Kidney (tissue), 22 donors: ENCODE measurements at places on chromosomes 7 and 10. TPM values are rescaled to one million over a fixed set of nuclear protein-coding genes. Genes with fewer than 3 reads are reported as not detected.

DNA sequence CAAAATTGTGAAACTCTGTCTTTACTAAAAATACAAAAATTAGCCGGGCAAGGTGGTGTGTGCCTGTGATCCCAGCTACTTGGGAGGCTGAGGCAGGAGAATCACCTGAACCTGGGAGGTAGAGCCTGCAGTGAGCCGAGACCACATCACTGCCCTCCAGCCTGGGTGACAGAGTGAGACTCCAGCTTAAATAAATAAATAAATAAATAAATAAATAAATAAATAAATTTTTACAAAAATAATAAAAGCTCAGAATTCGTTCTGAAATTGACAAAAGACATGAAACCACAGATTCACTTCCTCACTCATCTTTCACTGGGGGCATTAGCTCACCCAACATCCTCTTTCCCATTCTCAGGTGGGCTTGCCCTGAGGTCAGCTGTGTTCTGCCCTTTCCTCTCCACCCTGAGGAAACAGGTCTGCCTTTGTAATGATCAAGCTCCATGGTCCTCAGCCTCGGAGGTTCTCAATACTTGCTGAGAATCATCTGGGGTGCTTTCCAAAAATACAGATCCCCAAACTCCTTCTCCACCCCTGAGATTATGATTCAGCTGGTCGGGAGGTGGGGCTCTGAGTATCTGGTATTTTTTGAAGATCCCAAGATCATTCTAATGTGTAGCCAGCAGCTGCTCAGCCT lies 29.2 kb upstream of the APBB1IP start:
- DNase-seq = no peak

- no peak for DNase-seq
Measured at GRCh38 chr7:47125529-47125928, 456.4 kb downstream of the TNS3 start.

DNA sequence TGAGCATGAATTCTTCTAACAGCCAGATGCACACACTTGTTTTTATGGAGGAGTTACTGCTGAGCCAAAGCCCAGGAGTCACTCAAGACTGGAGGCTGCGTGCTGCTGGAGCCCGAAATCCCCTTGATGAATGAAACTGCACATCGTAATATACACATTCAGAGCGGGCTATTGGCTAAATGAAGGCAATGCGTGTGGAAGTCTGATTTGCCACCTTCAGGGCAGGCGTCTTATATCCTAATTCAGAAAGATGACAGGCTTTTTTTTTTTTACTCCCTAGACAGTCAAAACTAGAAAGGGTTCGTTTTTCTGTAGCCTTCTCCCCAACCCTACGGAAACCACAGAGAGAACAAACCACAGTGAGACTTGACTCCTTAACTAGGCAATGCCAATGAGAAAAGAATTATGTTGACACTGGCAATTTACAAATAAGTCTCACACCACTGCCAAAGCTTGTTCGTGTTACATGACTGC lies 227.2 kb upstream of the KLF14 start:
- no peak for DNase-seq

- DNase-seq = no peak
Measured at GRCh38 chr7:70063371-70063770, 465.1 kb downstream of the AUTS2 start.

GRCh38 chr10:119521443-119522204 lies 20.9 kb downstream of the RGS10 start:
- DNase-seq = no peak

DNA sequence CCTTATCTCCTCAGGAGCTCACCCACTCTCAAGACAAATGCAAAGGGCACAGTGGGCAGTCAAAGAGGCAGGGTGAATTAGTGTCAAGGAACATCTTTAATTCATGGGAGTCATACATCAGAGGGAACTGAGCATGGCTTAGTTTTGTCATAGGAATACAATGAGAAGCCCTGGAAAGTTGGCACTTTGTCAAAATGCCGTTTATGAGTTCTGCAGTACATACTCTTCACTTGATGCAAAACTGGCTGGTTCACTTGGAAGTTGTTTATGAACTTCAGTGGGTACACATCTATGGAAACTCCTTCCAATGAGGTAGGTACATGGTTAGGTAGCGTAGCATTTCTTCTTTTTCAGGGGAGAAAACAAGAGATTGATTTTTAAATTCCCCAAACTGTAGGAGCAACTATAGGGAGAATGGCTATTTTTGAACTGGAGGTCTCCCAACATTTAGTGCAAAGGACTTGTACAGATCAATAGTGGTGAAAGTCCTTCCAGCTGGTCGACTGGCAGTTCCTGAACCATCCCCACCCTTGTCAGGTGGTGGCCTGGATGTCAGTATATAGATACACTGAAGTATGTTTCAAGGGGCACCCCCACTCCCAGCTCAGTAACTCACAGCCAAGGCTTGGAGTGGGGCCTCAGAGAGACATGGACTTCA lies 580.5 kb downstream of the REEP3 start:
- DNase-seq = no peak

DNA sequence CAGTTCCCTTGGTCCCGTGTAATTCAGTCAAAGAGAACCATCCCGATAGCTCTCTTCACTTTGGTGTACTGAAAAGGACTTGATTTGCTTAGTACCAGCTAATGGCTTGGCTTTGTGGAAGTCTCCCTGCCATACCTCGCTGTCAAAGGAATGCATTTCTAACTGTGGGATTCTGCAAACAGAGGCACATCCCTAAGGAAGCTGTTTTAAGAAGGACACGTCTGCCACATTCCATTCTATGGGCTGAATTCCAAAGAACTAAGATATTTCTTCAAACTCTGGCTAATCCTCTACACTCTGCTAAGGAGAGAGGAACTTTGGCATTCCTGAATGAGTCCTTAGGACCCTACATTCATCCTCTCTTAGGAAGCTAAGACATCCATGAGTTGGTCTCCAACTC lies 327.9 kb downstream of the SFMBT2 start:
- no peak for DNase-seq

- DNase-seq = no peak
Measured at GRCh38 chr10:71770789-71771188, 2.5 kb downstream of the VSIR start.

DNA sequence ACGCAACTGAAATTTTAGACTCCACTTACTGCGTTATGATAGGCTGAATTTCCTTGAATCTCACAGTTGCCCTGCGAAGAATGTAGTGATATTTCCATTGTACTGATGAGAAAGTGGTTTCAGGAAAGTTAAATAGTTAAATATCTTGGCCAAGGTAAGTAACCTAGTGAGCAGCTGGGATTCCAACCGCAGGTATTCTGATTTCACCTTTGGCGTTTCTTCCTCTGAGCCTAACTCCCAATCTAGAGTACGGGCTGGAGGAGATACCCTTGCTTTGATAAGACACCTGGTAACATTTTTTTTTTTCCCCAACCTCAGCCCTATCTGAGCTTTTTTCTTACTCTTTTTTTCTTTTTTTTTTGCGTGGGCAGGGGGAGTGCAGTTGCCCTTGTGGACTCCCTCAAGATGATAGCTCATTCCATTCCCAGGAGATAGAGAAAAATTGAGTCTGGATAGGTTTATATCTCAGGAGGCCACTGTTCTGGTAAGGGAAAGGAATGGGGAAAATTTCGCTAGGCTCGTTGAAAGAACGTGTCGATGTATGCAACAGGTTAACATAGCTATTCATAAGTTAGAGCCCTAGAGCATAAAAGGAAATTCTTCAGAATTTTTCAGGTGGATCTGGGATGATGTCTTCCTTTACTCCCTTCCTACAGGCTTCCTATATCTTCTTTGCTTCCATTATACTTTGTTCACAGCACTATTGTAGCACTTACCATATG lies 3.1 kb upstream of the TAS2R38 start:
- DNase-seq = no peak

- DNase-seq = no peak
Measured at GRCh38 chr7:47663213-47663612, 81.3 kb upstream of the TNS3 start.

- DNase-seq = peak; percentile 14
Measured at GRCh38 chr7:107167483-107168232, 1.1 kb upstream of the HBP1 start.

DNA sequence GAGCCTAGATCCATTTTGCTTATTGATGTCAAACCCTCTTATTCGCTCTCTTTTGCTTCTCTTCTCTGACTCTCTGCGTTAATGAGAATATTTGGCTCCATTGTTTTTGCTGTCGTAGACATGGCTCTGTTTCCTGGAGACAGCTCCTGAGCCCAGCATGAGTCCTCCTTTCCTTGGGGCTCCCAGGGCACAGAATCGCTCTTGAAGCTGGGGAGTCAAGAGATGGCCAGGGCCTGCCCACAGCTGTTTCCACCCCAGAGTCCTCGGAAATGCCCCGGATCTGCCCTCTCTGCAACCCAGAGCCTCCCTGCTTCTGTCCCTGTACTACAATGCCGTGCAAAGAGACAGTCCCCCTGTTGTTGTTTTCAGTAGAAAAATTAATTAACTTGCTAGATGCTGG lies 566.7 kb upstream of the FOXK1 start:
- DNase-seq = no peak

DNA sequence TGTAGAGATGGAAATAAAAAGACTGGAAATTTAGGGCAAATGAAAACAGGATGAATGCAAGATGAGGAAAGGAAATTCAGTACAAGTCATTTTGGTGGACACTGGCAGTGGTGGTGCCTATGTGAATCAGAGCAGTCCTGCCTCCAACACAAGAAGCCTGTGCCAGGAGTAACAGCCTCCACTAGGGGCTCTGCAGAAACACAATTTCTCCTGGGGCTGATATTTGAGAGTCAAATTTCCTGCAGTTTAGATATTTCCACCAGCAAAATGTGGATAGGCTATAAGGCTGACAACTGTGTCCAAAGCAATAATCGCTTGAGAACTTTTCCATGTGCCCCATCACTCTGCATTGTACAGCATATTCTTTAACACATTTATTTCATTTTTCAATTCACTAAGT lies 4.7 kb upstream of the PLXDC2 start:
- no peak for DNase-seq

The PUS7 gene
- 2.6 TPM for polyA plus RNA-seq

The TLX1 gene
- polyA plus RNA-seq = not detected

The BICC1 gene
- polyA plus RNA-seq = 21.0 TPM

The TAC1 gene
- 10.9 TPM for polyA plus RNA-seq

The MIOS gene
- 12.4 TPM for polyA plus RNA-seq

The SAP25 gene
- 5.7 TPM for polyA plus RNA-seq

The NODAL gene
- polyA plus RNA-seq = not detected

The HHEX gene
- polyA plus RNA-seq = 3.1 TPM

The FKBP6 gene
- not detected for polyA plus RNA-seq

The OR9A2 gene
- not detected for polyA plus RNA-seq

The MUC12 gene
- polyA plus RNA-seq = not detected

The SLC13A1 gene
- polyA plus RNA-seq = 17.0 TPM

The SLC39A12 gene
- polyA plus RNA-seq = not detected

The OR6V1 gene
- polyA plus RNA-seq = not detected

The BEND7 gene
- 16.7 TPM for polyA plus RNA-seq

The CFAP70 gene
- polyA plus RNA-seq = 8.7 TPM

The PRKAR2B gene
- polyA plus RNA-seq = 7.3 TPM
